NCI-H1092 (cell line): ENCODE measurements at places on chromosomes 2 and 18.

DNA sequence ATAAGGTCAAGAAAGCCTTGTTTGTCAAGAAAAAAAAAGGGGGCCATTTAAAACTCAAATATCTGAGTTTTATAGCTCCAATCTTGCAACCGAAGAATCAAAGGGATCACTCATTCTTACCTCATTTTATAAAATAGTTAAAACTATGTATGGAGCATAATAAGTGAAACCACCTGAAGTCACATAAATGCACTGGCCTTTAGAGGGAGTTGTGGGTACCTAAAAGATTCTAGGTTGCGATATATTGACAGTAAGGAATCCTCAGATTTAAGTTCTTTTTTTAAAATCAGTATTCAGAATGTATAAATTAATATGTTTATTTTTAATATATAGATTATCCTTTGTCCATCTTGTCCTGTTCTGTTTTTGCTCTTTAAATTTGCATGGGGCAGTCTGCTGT lies 3.4 kb downstream of the ARHGAP28 start:
- no peak for DNase-seq

DNA sequence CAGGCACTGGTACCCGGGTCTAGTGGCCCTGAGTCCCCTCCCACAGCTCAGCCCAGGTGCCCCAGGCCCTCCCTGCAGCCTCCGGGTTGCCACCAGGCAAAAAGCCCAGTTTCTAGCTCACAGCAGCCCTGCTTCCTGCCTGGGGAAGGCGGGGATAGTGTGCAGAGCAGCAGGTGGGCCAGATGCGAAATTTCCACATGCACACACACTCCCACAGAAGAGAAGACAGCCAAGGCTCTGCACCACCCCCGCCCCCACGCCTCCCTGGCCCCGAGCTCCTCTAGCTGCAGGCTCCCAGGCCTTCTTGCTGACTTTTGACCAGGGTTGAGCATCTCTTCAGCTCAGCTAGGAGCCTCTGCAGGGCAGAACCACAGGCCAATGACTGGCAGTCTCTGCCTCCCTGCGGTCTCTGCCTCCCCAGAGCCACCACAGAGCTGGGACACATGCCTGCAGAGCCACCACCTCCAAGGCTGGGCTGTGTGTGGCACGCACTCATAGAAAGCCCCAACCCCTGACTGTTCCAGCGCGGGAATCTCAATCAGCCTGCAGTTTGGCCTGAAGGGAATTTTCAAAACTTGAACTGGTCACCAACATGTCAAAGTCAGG lies 7.2 kb downstream of the SLC66A2 start:
- DNase-seq: peak; percentile 28

DNA sequence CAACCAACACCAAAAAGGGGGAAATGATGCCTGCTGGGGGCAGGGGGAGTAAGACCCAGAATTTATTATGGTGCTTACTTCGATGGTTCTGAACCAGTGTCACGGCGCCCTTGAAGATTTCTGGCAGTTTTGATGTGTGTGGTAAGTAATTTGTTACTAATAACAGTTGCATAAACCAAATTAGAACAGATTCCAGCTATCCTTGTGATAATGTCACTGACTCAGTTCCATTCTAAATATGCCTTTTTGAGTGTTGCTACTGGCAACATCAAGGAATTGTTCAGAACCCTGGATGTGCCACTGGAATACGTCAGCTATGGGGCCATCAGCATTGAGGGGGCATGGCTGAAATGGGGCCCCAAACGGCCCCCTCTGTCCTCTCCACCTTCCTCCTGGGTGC lies 11.6 kb downstream of the SAG start:
- no peak for DNase-seq

- no peak for DNase-seq
Observed at GRCh38 chr18:33914399-33914798, 310.3 kb downstream of the NOL4 start.

GRCh38 chr18:59061914-59062642 lies 77.6 kb upstream of the SEC11C start:
- no peak for DNase-seq

DNA sequence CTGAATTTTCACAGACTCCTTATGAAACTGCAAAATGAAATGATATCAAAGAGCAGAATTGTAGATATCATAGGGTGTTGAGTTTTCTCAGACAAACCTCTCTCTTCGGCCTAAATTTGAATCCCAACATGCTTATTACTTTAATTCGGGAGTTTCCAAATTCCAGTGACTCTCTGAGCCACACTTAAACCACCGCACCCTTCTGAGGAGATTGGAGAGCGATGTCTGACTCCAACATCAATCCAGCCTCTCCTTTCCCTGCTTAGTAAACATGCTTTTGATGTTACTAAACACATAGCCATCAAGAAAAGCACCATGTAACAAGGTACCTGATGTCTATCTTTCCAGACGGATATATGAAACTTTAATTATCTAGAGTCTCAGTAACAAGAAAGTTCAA lies 103.1 kb upstream of the ARHGAP28 start:
- DNase-seq: no peak

GRCh38 chr2:214328941-214329340 lies 81.9 kb upstream of the VWC2L start:
- no peak for DNase-seq

GRCh38 chr2:119481501-119482455 lies 42.5 kb downstream of the SCTR start:
- DNase-seq: no peak

DNA sequence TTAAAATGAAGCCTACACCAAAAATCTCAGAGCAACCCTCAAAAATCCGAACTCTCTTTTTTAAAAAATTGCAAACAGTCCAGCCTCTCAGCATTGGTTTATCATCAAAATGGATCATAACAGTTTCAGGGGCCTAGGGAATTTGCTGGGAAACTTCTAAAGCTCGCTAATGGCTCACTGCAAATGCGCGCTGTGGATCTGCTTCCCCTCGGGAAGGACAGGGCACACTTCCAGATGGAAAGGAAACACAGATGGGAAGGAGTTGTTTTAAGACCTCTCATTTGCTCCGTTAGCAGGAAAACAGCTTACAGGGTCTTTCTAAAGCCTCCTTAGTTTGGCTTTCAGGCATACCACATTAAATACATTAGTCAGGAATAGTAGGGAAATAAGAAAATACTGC lies 27.2 kb downstream of the FECH start:
- no peak for DNase-seq

DNA sequence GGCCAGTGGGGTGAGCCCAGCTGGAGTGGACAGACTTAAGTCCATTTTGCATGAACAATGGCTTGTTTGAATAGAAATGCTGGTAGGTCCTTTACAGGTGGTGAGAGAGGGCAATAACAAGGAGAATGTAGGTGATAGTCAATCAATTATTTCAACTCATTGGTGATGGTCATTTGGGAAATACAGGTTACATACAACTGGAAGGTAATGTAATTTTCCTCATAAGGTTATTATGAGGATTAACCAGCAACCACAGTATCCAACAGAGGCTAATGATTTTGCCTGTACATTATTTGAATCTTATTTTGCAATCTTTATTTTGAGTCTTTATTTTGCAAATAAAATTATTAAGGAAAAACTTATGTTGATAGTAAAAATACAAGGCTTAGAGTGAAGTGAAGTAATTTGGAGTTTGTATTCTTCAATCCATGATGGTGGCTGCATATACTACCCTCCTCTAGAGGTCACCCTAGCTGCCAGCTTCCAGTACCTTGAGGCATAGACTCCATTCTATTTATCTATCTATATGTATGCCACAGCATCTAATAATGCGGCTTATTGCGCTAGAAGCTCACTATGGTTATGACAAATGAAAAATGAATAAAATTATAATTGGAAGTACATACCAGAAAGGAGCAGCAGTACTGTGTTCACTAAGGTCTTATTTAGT lies 20.5 kb upstream of the HNMT start:
- DNase-seq: no peak

DNA sequence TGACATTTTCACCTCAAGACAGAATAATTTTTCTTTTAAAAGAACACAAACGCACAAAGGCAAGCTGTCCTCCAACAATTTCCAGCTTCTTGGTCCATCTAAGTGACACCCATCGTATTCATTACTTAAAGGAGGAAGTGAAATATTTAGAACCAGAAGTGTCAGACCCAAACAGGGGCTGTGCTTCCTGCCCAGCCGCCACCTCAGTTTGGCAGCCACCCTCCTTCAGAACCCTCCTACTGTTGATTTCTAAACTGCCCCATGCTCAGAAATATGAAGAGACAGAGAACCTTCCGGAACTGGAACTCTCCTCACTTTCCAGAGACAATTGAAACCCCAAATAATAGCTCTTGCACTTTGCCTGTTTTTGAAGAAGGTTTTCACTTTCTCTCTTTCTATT lies 734.8 kb upstream of the SALL3 start:
- no peak for DNase-seq

DNA sequence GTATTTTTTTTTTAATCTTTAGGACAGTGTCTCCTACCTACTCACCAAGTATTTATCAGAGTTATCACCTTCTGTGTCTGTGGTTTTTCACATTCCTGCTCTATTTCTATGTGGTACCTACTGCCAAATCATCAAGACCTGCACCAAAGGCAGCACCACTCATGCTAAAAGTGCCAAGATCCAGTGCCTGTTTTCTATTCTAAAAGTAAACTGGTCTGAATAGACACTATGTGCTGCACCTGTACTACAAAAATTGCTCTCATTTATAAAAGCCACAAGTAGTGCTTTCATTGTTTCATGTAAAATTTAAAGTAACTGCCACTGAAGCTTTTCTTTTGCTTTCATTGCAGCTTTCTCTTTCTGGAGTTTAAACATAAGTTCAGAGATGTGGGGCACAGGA lies 103.9 kb upstream of the GULP1 start:
- DNase-seq: no peak

DNA sequence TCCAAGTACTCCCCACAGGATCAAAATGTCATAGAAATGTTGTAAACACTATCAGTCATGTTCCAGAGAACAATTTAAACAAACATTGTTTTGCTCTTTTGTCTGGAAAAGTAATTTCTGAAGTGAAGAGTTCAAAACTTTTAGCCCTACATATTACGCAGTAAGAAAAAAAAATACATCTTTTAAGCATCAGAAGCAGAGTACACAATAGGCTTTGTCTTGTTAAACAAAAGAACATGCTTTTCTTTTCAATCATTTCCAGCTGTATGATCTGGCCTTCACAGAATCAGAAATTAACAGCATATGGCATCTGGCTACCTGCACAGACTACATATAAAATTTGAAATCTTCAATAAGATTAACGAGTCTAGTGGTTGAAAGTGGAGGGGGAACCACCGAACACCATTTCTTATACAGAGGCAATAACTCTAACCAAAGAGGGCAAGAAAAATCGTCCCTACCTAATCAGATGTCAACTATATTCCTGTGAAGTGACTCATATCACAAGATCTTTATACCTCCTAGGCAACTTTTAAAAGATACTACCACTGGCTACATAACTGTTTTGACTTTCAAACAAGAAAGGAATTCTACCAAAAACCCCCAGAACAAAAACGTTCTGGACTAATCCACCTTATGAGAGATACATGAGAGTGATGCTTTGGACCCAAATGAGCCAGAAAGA lies 149.3 kb downstream of the EXOC6B start:
- no peak for DNase-seq

DNA sequence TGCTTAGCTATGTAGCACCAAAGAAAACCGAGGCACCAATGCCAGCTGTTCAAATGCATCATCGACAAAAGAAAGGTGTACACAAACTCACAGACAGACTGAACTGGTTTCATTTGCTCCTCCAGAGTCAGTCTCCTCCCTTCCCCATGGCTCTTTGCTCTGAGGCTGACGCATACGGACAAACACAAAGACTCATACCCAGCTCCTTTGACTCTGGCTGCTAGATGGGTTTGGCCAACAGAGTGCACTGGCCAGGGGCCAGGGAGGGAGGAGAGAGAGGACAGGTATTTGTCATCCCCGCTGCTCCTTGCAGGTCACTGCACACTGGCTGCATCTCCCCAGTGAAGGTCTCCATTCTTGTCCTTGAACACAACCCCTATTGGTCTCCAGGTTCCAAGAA lies 40.7 kb downstream of the DNER start:
- DNase-seq: no peak
